Muscle of arm (tissue), 14 donors: ENCODE measurements at places on chromosomes 2 and 18.

GRCh38 chr2:110099471-110100225, 16.0 kb downstream of the MALL start:
- DNase-seq, result no peak

DNA sequence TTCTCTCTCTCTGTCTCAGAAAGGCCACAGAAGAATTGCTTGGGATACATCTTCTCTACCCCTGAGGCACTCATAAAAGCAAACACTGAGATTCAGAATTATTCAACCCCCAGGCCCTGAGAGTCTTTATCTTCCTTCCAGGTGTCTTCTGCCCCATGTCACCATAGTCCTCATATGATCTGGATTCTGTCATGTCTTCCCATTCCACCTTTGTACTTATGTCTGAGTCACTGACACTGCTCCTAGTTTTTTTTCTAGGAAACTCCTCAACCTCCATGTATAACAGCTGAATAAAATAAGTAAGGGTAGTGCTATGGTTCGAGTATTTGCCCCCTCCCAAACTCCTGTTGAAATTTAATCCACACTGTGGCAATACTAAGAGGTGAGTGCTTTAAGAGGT, 11.6 kb downstream of the HIBCH start:
- DNase-seq, result no peak

GRCh38 chr18:58753976-58754375, 82.7 kb downstream of the MALT1 start:
- no peak for DNase-seq

- DNase-seq, result no peak
These were observed 2.1 kb downstream of the GCG start for GRCh38 chr2:162149940-162150339.

DNA sequence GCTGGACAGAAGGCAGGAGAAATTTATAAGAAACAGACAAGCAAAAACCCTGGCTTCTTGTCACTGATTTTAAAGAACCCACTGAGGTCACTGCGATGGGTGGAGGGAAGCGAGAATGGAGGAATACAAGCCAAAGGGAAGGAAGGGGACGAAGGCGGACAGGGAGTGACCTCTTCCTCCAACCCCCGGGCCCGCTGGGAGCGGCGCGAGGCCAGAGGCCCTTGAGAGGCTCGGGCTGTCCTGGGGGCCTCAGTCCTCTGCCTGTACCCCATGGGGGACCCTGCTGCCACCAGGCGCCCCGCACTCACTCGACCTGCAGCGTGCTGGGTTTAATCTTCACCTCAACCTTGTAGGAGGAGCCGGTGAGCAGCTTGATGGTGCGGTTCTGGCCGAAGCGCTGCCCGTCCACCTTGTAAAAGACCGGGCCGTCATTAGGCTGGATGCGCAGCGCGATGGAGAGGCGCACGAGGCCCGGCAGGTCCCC, 793 bp downstream of the CNRIP1 start:
- DNase-seq, result no peak

- DNase-seq, result no peak
These were observed 5.4 kb downstream of the CHMP3 start for GRCh38 chr2:86557836-86558235.

GRCh38 chr2:12278217-12278750, 438.5 kb upstream of the TRIB2 start:
- DNase-seq, result no peak

GRCh38 chr2:99715956-99716355, 226.1 kb upstream of the REV1 start:
- DNase-seq, result no peak

- no peak for DNase-seq
These were observed 37.9 kb downstream of the GDF7 start for GRCh38 chr2:20704886-20705285.

DNA sequence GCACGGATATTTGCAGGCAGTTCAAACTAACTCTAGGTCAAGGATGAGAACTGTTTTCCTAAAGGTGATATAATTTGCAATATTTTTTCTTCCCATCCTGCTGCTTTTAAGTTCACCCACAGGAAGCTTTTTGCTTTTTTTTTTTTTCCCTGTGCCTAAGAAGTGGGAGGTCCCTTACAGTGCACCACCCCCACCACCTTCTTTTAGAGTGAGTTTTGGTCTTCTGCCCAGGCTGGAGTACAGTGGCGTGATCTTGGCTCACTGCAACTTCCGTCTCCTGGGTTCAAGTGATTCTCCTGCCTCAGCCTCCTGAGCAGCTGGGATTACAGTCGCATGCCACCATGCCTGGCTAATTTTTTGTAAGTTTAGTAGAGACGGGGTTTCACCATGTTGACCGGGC, 82.5 kb downstream of the KCNS3 start:
- no peak for DNase-seq
